ENCODE measurements at places on chromosomes 7 and 10.

- no peak for DNase-seq
Observed at GRCh38 chr7:100126239-100126930, 382 bp upstream of the MBLAC1 start.

DNA sequence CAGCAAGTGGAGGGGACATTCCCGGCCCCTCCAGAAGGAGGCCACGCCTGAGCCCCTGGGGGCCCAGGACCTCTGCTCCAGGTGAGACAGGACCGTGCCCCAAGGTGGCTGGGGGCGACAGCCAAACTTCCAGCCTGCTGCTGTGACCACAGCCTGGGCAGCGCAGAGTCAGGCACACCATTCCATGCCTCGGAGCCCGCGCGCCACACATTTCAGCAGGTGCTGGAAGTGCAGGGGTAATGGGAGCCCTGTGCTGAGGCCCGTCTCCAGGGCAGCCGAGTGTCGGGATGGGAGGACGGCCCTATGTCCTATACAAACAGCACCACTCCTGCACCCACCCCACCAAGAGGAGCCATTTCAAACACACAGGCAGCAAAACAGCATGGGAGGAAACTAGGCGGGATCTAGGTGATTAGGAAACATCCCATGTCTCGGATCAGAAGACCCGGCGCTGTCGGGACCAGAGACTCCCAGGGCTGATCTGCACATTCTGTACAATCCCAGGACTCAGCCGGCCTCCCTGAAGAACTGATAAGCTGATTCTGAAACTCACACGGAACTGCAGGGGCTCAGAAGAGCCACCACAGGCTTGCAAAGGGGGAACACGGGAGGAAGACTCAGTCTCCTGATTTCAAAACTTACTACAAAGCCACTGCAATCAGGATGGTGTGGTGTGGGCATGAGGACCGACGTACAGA is 272.3 kb downstream of the ELFN1 start:
- no peak for DNase-seq

DNA sequence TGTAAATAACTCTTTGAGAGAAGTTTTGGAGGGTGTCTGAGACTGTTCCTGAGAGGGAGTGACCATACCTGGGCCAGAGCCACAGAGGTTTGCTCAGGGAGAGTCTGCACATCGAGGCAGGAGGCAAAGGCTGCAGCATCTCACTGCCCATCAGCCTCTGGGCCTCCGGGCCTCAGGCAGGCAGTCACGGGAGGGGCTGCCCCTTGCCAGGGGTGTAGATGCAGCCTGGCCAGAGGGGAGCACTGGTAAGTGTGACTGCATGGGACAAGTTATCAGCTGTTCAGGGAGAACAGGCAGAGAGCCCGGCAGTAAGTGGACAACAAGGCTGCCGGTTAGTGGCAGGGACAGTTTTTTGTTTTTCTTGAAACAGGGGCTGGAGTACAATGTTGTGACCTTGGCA is 55.9 kb downstream of the ZNF467 start:
- no peak for DNase-seq

DNA sequence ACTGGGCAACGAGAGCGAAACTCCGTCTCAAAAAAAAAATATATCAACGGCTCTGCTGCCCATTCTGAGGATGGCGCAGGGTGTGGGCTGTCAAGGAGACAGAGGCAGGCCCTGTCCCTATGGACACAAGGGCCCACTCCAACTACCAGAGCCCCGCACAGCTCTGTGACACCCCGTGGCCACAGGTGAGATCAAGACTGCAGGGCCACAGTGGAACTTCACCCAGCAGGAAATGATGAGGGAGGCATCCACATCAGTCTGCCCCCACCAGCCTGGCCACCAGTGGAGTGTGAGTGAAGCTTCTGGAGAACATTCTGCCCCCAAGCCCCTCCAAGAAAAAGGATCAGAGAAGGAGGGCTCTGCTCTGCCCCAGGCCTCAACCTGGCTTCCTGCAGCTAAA is 136.7 kb downstream of the DLG5 start:
- DNase-seq: no peak

DNA sequence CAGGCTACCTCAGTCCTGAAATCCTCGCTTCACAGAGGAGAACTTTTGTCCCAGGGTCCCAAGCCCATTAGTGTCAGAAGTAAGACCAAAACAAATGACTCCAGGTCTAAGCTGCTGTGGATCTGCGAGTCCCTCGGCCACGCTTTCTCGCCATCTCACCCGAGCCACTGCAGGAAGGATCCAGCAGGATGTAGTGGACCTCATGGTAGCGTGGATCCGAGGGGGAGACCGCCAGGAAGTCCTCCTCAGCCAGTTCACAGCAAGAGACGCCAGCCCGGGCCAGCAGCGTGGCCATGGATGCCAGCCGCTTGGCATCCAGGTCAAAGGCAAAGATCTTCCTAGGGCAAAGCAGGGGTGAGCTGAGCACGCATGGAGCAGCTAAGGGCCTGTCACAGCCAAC is 4.6 kb downstream of the NSUN5 start:
- DNase-seq: no peak

DNA sequence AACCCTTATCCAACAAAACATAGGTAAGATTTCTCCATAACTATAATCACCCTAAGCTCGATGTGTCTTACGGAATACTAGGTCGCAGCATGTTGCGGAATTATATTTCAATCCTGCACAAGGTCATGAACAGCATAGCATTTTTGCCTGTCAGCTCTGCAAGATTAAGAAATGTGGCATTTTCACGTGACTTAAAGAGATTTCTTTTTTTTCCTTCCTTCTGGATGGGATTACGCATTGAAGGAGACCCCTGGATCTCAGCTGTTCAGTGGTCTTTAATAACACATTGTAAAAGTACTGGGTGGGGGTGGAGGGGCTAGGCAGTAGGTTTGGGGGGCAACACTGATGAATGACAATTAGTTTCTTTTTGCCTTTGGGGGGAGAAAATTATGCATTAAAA is 106.7 kb downstream of the CUBN start:
- no peak for DNase-seq

- no peak for DNase-seq
Observed at GRCh38 chr10:12833451-12833850, 168.1 kb downstream of the CCDC3 start.

DNA sequence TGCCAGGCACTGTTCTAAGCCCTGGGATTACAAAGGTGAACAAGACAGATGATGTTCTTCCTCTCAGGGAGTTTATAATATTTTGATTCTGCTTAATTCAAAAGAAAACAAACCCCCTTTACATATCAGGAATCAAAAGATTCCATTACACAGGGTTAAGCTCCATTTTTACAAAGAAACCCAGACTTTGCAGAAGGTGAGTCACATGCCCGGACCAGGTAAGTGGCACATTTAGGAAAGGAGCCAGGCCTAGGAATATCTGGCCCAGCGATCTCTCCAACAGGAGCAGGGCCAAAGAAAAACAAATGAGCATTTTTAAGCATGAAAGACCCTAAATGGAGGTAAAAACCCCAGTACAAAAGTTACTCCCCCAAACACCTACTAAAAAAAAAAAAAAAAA is 1.1 kb downstream of the STN1 start:
- no peak for DNase-seq

DNA sequence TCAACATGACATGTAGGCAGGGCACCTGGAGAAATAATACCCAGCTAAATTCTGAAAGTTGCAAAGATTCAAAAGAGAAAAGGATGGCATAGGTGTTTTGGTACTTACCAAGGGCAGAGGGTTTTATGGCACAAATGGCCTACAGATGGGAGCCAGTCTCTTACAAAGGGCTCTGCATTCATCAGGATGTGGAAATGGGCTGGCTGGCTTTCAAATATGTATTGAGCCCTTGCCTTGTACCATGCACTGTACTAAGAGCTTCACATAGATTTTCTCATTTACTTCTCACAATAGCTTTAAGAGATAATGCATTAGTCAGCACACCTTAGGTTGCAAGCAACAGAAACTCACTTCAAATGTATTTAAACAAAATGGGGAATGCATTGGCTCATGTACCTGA is 327.1 kb downstream of the BICC1 start:
- DNase-seq: no peak

DNA sequence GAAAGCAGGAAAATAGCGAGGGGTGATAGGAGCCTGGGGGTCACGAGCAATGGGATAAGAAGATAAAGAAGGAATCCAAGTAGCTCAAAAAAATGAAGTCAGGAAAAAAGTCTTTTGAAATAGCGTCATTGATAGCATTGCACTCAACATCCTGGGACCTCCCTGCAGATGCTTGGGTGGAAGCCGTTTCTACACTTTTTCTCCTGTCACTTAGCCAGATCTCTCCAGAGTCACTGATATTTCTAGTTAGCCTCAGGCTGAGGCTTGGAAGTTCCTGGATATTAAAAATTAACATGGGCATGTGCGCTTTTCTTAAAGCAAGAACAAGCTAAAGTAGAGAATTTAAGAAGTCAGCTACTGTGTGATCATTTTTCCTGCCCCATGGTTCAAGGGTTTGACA is 39.5 kb upstream of the CHST15 start:
- no peak for DNase-seq

GRCh38 chr7:91866599-91867148 is 13.8 kb downstream of the MTERF1 start:
- DNase-seq: no peak

DNA sequence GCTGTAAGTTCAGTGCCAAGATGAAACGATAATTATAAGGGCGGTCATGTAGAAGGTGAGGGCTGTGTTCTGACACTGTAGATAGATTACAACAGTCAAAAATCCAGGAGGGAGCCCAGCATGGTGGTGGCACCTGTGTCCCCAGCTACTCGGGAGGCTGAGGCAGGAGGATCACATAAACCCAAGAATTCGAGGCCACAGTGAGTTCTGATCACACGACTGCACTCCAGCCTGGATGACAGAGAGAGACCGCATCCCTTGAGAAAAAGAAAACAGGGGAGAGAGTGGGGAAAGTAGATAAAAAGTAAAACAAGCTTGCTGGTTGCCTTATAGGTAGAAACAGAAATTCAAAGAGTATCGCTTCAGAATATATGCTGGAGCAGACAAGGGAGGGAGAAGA is 52.1 kb downstream of the KCNH2 start:
- DNase-seq: no peak

- no peak for DNase-seq
Observed at GRCh38 chr7:158611541-158611940, 23.9 kb upstream of the PTPRN2 start.

DNA sequence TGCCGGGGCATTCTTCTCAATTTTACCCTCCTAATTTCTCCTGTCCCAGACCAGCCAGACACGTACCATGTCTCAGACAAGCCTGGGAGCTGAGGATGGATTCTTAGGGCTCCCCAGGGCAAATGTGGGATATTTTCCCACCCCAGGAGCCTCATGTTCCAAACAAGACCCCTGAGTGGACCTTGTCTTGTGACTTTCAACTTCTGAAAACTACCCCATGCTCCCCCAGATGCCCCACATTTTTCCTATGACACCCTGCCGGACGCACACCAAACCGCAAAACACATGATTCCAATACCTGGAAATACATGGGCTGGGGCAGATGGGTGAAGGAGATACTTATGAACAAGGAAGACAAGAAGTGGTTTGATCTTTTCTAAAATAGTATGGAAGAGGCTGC is 874 bp downstream of the GIMAP5 start:
- no peak for DNase-seq

DNA sequence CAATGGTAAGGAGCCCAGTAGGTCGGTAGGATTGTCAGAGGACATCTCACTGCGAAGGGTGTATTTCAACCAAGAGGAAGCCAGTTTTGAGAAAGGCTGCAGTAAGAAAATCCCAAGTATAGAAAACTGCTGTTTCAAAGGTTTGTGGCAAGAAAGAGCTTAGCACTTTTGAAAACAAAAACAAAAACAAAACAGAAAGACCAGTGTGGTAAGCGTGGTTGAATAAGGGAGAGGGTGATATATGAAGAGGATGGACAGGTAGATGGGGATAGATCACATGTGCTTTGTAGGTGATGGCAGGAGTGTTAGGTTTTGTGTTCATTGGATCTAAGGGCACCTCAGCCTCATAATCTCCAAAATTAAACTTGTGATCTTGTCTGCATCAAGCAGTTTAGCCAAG is 141.6 kb upstream of the WNT16 start:
- DNase-seq: no peak

DNA sequence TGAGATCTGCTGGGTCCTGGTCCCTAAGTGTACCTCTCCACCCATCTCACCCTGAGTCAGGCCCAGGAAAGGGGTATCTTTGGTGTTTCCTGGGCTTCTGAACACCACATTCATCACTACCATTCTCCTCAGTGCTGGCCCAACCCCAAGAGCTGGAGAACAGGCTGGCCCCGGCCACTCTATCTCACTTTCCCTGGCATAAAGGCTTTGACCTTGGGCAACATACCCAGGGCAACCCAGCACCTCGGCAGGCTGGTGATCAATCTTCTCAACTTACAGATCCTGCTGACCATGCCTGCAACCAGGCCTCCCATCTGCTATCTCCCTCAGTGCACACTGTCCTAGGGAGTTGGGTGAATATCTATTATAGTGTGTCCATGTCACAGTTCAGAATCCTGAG is 2.1 kb downstream of the VSIR start:
- no peak for DNase-seq

- no peak for DNase-seq
Observed at GRCh38 chr7:117818232-117818631, 55.0 kb downstream of the CTTNBP2 start.

DNA sequence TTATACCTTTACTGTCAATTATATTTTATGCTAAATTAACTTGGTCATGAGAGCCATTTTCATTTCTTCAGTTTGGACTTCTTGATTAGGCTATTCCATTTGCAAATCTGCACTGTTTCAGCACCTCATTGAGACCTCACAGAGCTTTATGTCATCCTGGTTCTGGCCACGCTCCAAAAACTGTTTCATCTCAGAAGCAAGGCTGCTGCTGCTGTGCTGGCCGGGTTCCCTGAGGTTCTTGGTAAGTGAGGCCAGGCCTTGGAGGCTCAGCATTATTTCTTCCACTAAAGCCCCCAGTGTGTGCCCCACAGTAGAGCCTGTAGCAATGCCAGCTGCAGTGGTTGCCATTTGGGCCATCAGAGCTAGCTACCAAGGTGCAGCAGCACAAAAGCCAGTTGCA is 7.8 kb upstream of the ZNF485 start:
- no peak for DNase-seq

GRCh38 chr7:83468251-83468739 is 180.6 kb downstream of the SEMA3E start:
- DNase-seq: no peak

GRCh38 chr7:113414401-113415035 is 296.2 kb upstream of the SMIM30 start:
- DNase-seq: peak; percentile 94

DNA sequence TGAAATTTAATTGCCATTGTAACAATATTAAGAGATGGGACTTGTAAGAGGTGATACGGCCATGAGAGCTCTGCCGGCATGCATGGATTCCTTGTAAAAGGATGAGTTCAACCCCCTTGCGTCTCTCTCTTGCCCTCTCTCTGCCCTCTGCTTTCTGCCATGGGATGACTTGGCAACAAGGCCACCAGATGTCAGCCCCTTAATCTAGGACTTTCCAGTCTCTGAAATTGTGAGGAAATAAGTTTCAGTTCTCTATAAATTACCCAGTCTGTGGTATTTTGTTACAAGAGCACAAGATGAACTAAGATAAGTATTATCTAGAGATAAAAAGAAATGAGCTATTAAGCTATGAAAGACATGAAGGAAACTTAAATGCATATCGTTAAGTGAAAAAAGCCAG is 145.7 kb upstream of the AHR start:
- DNase-seq: no peak

- no peak for DNase-seq
Observed at GRCh38 chr7:80226629-80227028, 92.0 kb downstream of the GNAI1 start.
